ENCODE measurements at places on chromosomes 1 and 21. TPM values are rescaled to one million over a fixed set of nuclear protein-coding genes. Genes with fewer than 3 reads are reported as not detected.

DNA sequence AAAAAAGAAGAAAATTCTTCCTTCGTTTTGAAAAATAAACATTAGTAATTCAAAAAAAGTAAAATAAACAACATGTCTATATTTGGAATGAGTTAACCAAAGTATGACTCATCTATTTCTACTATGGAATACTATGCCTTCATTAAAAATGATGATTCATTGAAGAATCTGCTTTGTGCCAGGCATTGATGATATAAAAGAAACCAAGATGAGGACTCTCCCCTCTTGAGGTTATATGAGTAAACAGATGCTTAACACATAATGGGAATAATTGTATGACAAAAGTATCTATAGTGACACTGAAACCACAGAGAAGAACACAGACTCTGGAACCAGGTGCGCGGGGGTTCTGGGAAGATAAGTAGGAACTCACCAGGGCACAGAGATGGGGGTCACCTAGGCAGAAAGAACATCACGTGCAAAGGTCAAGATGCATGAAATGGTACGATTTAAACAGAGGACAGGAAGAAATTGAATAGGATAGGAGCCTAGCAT lies 18.8 kb downstream of the ELF3 start:
- H3K27me3 ChIP-seq, result no peaks in the 10 kb centered on the region
- peak; percentile 56 for DNase-seq
- peaks cover 54% of the 10 kb centered on the region for H3K4me1 ChIP-seq
- H3K4me3 ChIP-seq, result no peak overlapping the region

The PPFIA4 gene
- total RNA-seq, result 5.0 TPM

- no peaks in the 10 kb centered on the region for H3K27me3 ChIP-seq
- peak; percentile 11 for DNase-seq
- no peaks in the 10 kb centered on the region for H3K4me1 ChIP-seq
- H3K27ac ChIP-seq, result no peak overlapping the region
- H3K4me3 ChIP-seq, result no peak overlapping the region
Measured at GRCh38 chr1:234069760-234070159, 165.3 kb downstream of the SLC35F3 start.

- 0 out of 2 replicates have a peak, but pooled peaks cover 9% of the 10 kb centered on the region for H3K36me3 ChIP-seq
- no peak overlapping the region for H3K4me3 ChIP-seq
- DNase-seq, result no peak
- H3K27ac ChIP-seq, result no peak overlapping the region
- no peaks in the 10 kb centered on the region for H3K27me3 ChIP-seq
Measured at GRCh38 chr1:178294654-178295053, 200.8 kb downstream of the RASAL2 start.

DNA sequence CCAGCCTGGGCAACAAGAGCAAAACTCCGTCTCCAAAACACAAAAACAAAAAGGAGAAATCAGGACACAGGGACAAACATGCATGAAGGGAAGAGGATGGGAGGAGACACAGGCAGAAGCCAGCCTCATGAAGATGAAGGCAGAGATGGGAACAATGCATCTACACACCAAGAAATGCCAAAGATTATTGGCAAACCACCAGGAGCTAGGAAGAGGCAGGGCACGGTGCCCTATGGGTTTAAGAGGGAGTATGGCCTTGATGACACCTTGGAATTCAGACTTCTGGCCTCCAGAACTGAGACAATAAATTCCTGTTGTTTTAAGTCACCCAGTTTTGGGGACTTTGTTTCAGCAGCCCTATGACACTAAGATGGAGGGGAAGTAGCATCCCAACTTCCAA lies 5.2 kb downstream of the TMPRSS3 start:
- no peak overlapping the region for H3K4me3 ChIP-seq
- no peak overlapping the region for H3K27ac ChIP-seq
- H3K27me3 ChIP-seq, result no peaks in the 10 kb centered on the region
- H3K36me3 ChIP-seq, result no peaks in the 10 kb centered on the region

- peaks cover 55% of the 10 kb centered on the region for H3K4me1 ChIP-seq
- peak; percentile 93 for DNase-seq
- H3K4me3 ChIP-seq, result no peak overlapping the region
Measured at GRCh38 chr21:41583274-41583790, 75.4 kb upstream of the TMPRSS2 start.

The XCL2 gene
- total RNA-seq, result not detected

- no peak overlapping the region for H3K27ac ChIP-seq
- H3K4me3 ChIP-seq, result no peak overlapping the region
- no peak for DNase-seq
- H3K27me3 ChIP-seq, result no peaks in the 10 kb centered on the region
Measured at GRCh38 chr1:62377043-62377562, 57.9 kb upstream of the KANK4 start.

The RIPPLY3 gene
- 0.17 TPM for total RNA-seq

DNA sequence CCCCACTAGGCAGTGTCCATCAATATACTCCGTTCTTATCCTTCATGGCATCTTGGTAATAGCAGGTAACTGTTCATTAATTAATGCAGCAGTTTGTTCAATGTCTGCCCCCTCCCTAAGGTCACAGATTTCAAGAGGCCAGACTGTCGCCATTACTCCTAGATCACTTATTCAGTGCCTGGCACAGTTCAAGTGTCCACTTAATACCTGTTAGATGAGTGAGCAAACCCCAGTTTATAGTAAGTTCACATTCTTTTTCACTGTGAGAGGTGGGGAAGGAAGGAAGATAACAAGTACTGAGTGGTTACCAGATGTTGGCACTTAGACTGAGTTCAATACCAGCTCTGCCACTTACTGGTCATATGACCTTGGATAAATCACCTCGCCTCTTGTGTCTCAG lies 36.4 kb downstream of the OPRD1 start:
- H3K27ac ChIP-seq, result no peak overlapping the region
- H3K4me3 ChIP-seq, result no peak overlapping the region
- no peaks in the 10 kb centered on the region for H3K36me3 ChIP-seq
- no peaks in the 10 kb centered on the region for H3K4me1 ChIP-seq

- no peak for DNase-seq
- no peak overlapping the region for H3K4me3 ChIP-seq
- peaks cover 4% of the 10 kb centered on the region for H3K4me1 ChIP-seq
- no peaks in the 10 kb centered on the region for H3K36me3 ChIP-seq
Measured at GRCh38 chr1:160836981-160837557, 25.6 kb downstream of the CD244 start.

DNA sequence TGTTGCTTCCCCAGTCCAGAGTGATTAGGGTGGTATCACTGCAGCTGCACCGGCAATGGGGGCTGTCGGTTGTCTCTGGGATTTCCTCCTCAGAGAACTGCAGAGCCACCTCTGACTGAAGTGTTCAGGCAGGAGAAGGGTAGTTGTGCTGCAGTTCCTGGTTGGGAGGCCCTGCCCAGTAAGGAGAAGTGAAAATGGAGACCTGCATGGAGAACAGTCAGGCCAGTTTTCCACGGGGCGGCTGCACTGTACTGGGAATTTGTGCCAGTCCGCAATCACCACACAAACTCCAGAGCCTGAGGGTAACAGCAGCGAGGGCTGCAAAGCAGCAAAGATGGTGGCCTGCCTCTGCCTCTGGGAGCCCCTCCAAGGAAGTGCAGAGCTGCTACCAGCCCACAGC lies 58.1 kb upstream of the CCDC190 start:
- H3K4me1 ChIP-seq, result 0 out of 2 replicates have a peak, but pooled peaks cover 8% of the 10 kb centered on the region
- no peaks in the 10 kb centered on the region for H3K27me3 ChIP-seq
- no peaks in the 10 kb centered on the region for H3K36me3 ChIP-seq
- no peak for DNase-seq
- H3K4me3 ChIP-seq, result no peak overlapping the region

DNA sequence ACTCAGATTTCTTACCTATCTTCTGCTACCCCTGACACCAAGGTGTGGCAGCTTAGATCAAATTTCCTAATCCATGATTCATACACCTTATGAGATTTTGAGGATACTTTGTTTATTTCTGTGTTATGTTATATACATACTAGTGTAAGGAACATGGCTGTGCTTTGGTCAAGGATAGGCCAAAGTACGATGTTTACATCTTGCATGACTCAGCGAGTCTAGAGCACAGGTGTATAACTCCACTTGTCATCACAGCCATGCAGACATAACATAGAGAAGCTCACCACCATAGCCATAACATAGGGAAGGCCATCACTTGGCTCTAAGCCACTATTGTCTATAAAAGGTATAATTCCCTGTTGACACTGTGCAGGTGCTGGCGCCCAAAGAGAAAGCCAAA lies 61.2 kb downstream of the GBP6 start:
- H3K27ac ChIP-seq, result no peak overlapping the region
- H3K4me1 ChIP-seq, result peaks cover 10% of the 10 kb centered on the region
- H3K4me3 ChIP-seq, result no peak overlapping the region

The IFNAR1 gene
- 25.5 TPM for total RNA-seq

DNA sequence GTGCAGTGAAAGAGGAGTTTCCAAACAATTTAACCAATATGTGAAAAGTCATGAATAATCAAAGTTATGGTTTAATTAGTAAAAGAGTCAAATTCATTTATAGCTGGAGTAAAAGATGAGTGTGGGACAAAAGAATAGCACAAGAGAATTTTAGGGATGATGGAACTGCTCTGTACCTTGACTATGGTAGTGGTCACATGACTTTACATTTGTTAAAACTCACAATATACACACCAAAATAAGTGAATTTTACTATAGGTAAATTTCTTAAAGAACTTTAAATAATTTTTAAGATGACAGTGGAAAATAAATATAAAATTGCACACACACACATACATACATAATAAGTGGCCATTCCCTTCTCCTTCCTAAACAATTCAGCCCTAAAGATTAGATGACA lies 13.6 kb downstream of the CDC42BPA start:
- H3K27ac ChIP-seq, result no peak overlapping the region
- no peak overlapping the region for H3K4me3 ChIP-seq
- H3K4me1 ChIP-seq, result peaks cover 10% of the 10 kb centered on the region
- H3K27me3 ChIP-seq, result no peaks in the 10 kb centered on the region

GRCh38 chr1:184255560-184255959 lies 131.3 kb upstream of the C1orf21 start:
- H3K36me3 ChIP-seq, result no peaks in the 10 kb centered on the region
- no peak for DNase-seq
- H3K4me1 ChIP-seq, result no peaks in the 10 kb centered on the region

DNA sequence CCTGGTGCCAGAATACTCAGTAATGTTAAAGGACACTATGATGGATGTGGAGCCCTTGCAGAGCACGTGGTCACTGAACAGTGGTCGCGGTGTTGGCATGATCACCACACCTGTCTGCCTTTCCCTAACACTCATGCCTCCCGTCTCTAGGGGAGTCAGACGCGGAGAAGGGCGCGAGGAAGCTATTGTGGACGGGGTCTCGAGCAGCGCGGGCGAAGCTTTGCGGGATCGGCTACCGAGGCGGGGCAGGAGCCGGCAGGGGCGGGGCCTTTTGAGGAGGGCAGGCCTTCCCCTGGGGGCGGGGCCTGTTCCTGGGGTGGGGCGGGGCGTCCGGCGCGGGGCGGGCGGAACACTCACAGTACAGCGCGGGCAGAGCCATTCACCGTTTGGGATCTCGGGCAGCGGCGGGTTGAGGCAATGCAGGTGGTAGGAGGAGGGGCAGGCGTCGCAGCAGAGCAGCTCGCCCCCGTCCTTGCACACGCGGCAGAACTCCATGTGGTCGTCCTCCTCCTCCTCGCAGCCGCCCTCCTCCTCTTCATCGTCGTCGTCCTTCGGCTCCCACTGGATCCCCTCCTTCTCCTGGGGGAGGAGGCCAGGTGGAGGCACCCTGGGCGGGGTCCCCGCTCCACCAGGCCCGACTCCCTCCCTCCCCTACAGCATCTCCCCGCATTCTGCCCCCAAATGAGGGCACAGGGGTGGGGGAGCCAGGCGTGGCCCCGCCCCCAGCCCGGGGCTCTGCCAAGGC lies 31.5 kb downstream of the CHD5 start:
- no peak overlapping the region for H3K4me3 ChIP-seq
- H3K4me1 ChIP-seq, result peaks cover 3% of the 10 kb centered on the region
- H3K27ac ChIP-seq, result no peak overlapping the region
- H3K36me3 ChIP-seq, result no peaks in the 10 kb centered on the region
- no peak for DNase-seq

DNA sequence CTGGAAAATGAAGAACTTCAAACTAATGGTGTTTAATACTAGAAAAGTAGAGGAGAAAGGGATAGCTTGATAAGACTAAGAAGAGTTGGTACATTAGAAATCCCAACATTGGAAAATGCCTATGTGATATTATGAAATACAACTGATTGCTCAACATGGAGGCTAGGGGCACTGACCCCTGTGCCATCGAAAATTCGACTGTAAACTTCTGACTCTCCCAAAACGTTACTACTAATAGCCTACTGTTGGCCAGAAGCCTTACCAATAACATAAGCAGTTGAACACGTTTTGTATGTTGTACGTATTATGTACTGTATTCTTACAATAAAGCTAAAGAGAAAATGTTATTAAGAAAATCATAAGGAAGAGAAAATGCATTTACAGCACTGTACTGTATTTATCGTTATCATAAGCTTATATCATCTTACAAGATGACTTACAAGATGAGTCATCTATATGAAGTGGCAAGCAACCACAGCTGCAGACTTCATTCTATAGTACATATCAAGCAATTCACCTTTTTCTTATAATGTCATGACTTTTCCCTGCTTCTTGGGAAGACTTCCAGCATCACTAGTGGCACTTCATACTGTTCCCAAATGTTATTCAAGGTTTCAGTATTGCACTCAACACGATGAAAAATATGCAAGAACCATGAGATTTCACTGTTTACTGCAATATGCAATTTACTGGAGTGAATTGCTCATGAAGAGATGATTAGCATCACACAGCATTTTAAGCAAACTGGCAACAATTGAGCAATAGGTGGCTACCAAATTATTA lies 12.9 kb upstream of the CTSK start:
- 0 out of 2 replicates have a peak, but pooled peaks cover 10% of the 10 kb centered on the region for H3K36me3 ChIP-seq
- no peak for DNase-seq
- peaks cover 22% of the 10 kb centered on the region for H3K4me1 ChIP-seq
- H3K27me3 ChIP-seq, result no peaks in the 10 kb centered on the region
- no peak overlapping the region for H3K4me3 ChIP-seq
- peak overlapping the region; percentile 43 for H3K27ac ChIP-seq

GRCh38 chr1:64043976-64044375 lies 159.4 kb upstream of the UBE2U start:
- no peaks in the 10 kb centered on the region for H3K27me3 ChIP-seq
- H3K4me3 ChIP-seq, result no peak overlapping the region
- no peak for DNase-seq

The MYBPH gene
- not detected for total RNA-seq

DNA sequence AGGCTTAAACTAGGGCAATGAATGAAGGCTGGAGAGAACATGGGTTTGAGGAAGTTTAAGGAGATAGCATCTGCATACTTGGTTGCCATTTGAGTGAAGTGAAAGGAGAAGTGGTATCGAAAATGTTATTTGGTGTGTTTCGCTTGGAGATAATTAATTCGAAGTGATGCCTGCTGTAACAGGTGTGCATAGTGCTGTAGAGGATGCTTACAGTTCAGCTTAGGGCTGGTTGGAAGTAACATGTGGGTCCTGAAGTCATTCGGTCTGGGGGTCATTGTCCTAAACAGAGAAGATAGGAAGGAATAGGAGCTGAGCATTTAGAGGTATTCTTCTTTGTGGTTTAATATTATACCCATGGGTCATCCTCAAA lies 301 bp upstream of the NUDT17 start:
- peak overlapping the region; percentile 63 for H3K4me3 ChIP-seq
- no peaks in the 10 kb centered on the region for H3K27me3 ChIP-seq
- peaks cover 19% of the 10 kb centered on the region for H3K36me3 ChIP-seq

DNA sequence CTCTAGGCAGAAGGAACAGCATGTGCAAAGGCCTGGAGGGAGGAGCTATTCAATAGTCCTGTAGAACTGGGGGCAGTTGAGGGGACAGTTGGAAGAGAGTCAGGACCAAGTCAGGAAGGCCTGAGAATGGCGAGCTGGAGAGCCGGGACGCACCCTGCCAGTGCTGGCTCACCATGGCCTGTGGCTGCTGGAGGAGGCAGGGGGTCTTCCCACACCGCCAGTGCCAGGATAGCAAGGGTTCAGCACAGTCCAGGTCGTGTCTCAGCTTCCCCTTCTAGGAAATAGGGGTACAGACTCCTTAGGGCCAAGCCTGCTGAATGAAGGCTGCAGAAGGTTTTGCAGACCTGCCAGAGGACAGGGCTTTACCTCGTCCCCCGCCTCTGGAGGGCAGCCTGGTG lies 7.3 kb downstream of the PODN start:
- H3K36me3 ChIP-seq, result no peaks in the 10 kb centered on the region
- H3K27ac ChIP-seq, result no peak overlapping the region
- no peak for DNase-seq
- H3K27me3 ChIP-seq, result no peaks in the 10 kb centered on the region

All from PC-9 (cell line).